ENCODE measurements at places on chromosomes 1 and 21.

- DNase-seq, result no peak
These were observed 72.2 kb upstream of the C1orf87 start for GRCh38 chr1:60145771-60146170.

DNA sequence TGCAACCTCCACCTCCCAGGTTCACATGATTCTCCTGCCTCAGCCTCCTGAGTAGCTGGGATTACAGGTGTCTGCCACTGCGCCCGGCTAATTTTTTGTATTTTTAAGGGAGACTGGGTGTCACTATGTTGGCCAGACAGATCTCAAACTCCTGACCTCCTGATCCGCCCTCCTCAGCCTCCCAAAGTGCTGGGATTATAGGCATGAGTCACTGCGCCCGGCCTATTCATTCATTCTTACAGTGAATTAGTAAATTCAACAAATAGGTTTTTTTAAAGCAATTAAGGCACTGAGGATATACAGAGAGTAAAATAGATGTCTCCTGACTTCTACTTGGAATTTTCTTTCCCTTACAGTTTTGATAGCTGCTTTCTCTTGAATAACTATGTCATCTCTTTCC is 43.5 kb downstream of the CDC42 start:
- DNase-seq, result no peak

GRCh38 chr1:73903092-73903491 is 294.9 kb downstream of the LRRIQ3 start:
- no peak for DNase-seq

GRCh38 chr1:195236991-195237889 is 1371.0 kb downstream of the KCNT2 start:
- DNase-seq, result no peak

DNA sequence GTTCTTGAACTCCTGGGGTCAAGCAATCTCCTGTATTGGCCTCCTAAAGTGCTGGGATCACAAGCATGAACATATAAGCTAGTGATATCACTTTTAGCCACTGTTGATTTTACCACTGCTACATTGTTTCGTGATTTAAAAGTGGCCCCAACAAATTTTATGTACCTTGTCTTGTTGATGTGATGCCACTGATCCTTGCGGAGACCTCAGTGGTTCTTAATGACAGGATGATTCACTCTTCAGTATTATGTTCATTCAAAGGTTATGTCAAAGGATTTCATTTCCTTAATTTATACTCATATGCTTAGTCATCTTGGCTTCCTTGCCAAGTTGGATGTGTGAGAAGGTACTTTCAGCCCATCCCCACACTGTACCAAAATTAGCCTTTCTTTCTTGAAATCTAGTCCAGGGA is 12.1 kb downstream of the PRKACB start:
- DNase-seq, result peak; percentile 21

DNA sequence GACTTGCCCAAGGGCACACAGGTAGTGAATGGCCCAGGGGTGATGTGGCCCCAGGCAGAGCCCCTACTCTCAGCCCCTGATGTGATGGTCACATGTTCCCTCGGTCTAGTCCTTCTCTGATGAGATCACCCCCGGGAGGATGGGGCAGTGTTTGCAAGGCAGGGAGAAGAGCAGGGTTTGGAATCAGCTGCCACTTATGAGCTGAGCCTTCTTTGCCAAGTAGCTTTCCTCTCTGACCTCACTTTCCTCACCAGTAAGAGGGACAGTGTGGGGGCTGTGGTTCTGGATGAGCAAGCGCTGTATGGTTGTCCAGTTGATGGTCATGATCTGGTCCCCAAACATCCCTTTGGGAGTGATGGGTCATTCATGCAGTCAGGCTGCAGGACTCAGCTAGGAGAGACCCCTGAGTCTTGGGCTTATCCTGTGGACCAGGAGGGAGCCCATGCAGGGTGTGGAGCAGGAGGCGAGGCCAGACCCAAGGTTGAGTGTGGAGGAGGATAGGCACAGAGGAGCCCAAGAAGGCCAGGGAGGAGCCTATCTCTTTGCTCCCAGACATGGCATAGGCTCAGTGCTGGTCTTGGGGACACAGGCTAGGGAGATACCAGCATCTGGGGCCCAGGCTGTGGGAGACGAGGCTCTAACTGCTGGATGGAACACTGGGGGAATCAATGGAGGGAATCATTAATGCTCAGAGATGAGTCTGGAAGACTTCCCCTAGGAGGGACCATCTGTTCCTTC is 15.9 kb upstream of the PEAR1 start:
- DNase-seq, result no peak

Data from CD4-positive, alpha-beta T cell treated with Interleukin-17A for 4 hours (primary cell).